Stimulated activated CD4-positive, alpha-beta T cell treated with anti-CD3 and anti-CD28 coated beads, Interleukin-2, amount 100 ng/mL, for 48 hours (primary cell): ENCODE measurements at places on chromosomes 11 and 22.

- DNase-seq, result no peak
Observed at GRCh38 chr22:34296461-34296860, 376.2 kb upstream of the LARGE1 start.

- DNase-seq, result no peak
Observed at GRCh38 chr11:125091877-125092664, 19.4 kb downstream of the TMEM218 start.

DNA sequence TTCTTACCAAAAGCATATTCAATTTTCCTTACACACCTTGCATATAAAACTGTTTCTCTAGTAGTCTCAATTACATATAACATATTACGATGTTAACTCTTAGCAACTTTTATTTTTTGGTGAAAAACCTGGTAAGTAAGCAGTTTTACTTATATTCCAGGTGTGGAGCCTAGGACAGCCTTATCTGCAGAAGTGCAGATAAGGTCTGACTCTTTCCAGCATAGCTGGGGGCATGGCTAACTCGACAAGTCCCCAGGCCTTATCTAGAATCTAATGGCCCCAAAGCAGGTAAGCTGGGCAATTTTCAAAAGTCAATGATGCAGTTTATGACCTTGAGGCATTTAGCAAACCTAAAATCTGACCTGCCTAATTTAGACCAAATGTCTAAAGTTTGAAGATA lies 4.2 kb upstream of the C1QTNF6 start:
- DNase-seq, result no peak

DNA sequence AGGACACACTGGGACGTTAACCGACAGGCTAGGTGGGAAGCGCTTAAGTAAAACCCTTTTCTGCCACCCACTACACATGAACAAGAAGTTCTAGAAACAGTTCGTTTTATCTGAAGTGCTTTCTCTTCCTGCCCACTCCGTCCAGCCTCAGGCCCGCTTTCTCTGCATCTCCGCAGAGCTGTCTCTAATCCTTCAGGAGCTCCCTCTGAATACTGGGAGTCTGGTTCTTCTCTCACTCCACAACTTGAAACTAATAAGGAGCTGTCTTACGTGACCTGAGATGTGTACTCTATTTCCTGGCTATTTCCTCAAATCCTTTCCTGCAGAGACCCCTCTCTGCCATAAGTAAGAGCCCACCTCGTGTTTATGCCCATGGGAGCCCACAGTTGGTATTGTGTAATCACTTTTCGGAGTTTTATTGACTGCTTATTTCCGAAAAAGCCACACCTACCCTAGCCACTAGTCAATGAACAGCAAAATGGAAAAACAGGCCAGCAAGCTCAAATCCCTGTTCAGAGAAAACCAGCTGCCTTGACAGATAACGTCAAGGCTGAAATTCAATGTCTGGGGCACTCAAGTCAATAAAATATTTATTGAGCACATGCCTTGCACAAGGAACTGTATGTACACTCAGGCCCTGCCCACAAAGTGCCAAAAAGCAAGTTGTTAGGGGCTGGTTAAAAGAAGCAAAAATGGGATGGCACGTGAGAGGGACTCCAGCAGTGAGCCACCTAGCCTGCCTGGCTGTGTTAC lies 4.9 kb downstream of the PC start:
- DNase-seq, result no peak

DNA sequence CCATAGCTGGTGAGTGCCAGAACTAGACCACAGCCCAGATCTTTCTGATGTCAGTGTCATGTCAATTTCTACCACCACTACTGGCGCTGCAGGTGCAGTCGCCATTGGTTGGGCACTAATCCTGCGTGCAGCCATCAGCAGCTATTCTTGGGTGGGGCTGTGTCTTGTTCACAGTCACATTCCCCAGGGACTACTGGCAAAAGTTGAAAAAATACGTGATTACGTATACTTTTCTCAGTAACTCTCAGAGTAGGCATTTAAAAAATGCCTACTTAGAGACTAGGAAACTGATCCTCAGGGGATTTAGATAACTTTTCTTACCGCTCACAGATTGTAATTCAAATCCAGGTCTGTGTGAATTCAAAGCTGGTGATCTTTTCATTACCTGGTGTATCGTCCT lies 127.7 kb downstream of the ADAMTS15 start:
- no peak for DNase-seq

- no peak for DNase-seq
Observed at GRCh38 chr11:17684550-17684949, 34.8 kb upstream of the MYOD1 start.

DNA sequence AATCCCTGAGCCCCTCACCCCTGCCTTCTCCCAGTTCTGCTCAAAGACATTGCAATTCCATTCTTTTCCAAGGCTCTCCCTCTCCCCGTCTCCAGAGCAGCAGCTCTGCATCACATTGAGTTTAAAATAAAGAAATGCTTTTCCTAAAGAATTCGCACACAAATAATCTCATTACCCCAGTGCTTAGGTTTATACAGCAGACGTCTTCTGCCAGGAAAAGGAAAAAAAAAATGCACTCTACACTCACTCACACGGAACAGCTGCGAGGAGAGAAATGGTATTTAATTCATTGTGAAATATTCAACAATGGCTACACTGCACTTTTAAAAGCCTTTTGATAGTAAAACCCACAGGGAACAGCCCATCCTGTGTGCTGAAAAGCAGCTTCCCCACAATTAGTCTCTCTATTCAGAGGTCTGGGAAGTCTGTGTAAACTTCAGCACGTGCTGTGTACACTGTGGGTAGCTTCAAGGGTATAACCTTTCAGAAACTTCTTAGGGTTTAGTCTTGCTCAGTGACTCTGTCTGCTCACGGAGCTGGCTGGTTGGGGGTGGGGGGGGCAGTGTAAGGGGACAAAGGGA lies 42.8 kb downstream of the ETS1 start:
- DNase-seq, result no peak

GRCh38 chr11:99739464-99740089 lies 718.8 kb downstream of the CNTN5 start:
- no peak for DNase-seq

DNA sequence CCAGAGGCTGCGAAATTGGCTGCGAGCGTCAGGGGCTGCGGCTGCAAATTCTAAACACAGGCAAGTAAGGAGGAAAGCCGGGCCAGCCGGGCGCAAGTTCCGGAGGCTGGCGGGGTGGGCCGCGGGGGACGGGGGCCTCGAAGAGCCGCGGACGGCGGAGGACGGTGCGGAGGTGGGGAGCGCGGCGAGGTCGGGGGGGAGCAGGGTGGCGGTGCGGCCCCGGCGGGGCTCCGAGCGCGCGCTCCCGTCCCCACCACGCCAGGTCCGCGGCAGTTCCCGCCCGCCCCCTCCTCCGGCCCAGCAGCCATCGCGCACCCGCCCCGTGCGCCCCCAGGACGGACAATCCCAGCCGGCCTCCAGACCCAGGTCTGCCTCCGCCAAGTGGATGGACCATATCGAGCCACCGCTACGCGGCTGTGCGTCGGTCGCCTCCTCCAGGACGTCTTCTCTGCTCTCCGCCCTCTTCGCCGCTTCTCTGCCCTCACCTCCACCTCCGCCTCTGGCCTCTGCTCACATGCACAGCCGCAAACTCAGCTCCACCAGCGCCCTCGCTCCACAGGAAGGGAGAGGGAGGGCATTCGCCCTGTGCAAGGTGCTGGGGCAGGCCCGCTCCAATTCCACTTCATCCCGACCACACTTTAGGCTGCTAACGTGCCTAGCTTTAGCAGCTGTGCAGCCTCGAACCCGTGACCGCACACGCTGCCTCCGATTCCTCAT lies 7.2 kb downstream of the ELFN2 start:
- DNase-seq, result no peak

- DNase-seq, result no peak
Observed at GRCh38 chr11:34600339-34601084, 20.4 kb upstream of the EHF start.

DNA sequence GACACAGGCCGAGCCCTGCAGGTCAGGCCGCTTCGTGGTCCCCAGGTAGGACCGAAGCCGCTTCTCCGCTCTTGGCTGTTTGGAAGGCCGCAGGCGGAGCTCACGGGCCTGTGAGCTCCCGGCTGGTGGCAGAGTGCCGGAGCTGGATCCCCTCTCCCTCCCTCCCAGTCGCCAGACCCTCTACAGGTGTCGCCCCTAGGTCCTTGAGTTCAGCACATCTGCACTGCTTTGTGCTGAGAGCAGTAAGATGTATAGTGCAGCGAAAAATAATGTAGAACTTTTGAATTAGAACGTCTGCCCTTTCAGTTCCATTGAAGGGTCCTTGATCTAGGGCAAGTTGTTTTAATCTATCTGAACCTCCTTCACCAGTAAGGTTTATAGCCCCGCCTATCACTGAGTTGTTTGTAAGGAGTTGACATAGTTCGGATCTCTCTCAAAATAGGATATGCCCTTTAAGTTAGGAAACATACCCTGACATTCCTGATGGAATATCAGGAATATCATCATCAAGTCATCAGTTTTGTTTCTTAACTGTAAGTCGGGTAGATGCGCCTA lies 419 bp downstream of the ANKRD49 start:
- no peak for DNase-seq

DNA sequence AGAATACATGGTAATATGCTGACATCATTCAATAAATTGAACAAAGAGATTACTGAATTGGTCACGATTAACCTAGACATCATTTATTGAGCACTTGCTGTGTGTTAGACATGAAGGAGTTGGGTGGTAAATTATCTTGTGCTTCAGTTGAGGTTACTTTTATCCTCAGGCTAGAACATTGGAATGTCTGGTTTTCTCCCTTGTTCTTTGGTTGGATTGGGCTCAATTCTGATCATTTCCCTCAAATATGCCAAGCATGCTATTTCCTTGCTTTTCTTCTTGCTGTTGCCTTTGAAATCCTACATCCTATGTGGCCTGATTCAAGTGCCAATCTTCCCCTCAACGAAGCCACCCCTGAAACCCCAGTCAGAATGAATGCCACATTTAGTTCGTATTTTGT lies 65.8 kb downstream of the DEUP1 start:
- no peak for DNase-seq

GRCh38 chr11:64710418-64711137 lies 12.4 kb downstream of the NRXN2 start:
- DNase-seq, result no peak

- DNase-seq, result no peak
Observed at GRCh38 chr22:48919851-48920589, 907.7 kb downstream of the BRD1 start.

DNA sequence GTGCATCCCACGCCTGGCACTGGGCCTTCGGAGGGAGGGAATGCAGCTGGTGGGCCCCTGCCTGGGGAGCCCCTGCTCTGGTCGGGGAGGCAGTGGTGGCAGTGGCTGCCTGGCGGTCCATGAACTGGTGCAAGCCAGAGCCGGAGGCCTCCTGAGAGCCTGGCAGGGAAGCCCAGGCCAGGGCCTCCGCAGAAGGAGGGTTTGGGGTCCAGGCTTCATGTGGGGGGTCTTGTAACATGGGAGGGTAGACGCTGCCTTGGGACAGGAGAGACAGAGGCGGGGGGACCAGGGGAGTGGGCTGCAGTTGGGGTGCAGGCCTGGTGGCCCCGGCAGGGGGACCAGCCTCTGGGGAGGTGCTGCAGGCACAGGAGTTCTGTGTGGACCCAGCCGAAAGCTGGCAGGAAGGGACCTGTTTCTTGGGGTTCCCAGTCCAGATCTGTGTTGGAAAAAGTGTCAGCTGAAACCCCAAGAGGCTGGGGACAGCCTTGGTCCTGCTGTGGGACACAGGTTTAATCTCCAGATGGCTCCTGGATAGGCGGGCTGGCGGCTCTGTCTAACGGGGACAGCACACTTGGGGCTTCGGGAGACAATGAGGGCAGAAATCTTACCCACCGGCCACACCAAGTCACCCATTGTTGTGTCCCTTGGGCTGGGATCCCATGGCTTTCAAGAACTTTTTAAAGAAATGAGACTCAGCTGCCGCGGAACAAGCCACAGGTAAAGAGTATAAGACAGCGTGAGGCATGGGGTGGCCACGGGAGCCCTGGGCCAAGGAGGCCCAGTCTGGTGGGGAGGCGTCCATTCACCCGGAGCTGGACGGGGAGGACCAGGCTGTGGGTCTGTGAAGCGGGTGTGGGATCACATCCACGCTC lies 73.5 kb downstream of the KCNQ1 start:
- no peak for DNase-seq

- DNase-seq, result no peak
Observed at GRCh38 chr11:108340973-108341372, 118.1 kb downstream of the ATM start.

- no peak for DNase-seq
Observed at GRCh38 chr11:64998690-64999431, 2.1 kb upstream of the BATF2 start.

GRCh38 chr11:86537541-86538222 lies 134.7 kb downstream of the ME3 start:
- no peak for DNase-seq

- DNase-seq, result no peak
Observed at GRCh38 chr11:12680246-12680939, 6.2 kb downstream of the TEAD1 start.

- DNase-seq, result peak; percentile 12
Observed at GRCh38 chr11:117479372-117479771, 151.7 kb downstream of the CEP164 start.

- DNase-seq, result no peak
Observed at GRCh38 chr11:8871171-8871775, 39.7 kb upstream of the AKIP1 start.

- no peak for DNase-seq
Observed at GRCh38 chr11:66014804-66015453, 3.1 kb downstream of the CST6 start.

DNA sequence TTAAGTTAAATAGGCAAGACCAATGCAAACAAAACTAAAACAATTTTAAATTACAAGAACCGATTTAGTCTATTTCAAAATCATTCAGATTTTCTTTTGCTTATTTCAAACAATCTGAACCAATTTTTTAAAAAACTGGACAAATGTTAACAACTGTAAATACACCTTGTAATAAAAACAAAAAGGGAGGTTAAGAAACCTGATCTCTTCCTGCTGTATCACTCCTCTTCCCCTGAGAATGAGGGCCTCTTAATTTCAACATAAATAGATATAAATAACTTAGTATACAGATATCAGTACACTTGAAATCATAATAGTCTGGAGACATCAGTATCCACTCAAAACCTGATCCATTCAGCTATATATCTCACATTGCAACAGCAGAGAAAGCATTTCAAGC lies 346.6 kb downstream of the TTC28 start:
- no peak for DNase-seq

GRCh38 chr11:57785072-57785471 lies 23.5 kb downstream of the CTNND1 start:
- no peak for DNase-seq
